ENCODE measurements at places on chromosomes 4 and X.

GRCh38 chrX:14017399-14017798 is 12.3 kb downstream of the GEMIN8 start:
- DNase-seq: no peak

GRCh38 chr4:122512430-122512829 is 55.9 kb upstream of the IL2 start:
- no peak for DNase-seq

GRCh38 chr4:47744253-47744652 is 93.6 kb downstream of the CORIN start:
- DNase-seq: no peak

- DNase-seq: peak; percentile 8
These were observed 121.9 kb downstream of the BEND2 start for GRCh38 chrX:18098763-18099162.

GRCh38 chr4:10587697-10588096 is 96.9 kb downstream of the CLNK start:
- DNase-seq: no peak

GRCh38 chr4:96120206-96120605 is 280.3 kb downstream of the PDHA2 start:
- DNase-seq: no peak

GRCh38 chr4:108216510-108216909 is 47.8 kb upstream of the LEF1 start:
- no peak for DNase-seq

GRCh38 chrX:66876776-66877175 is 237.9 kb upstream of the EDA2R start:
- DNase-seq: no peak

DNA sequence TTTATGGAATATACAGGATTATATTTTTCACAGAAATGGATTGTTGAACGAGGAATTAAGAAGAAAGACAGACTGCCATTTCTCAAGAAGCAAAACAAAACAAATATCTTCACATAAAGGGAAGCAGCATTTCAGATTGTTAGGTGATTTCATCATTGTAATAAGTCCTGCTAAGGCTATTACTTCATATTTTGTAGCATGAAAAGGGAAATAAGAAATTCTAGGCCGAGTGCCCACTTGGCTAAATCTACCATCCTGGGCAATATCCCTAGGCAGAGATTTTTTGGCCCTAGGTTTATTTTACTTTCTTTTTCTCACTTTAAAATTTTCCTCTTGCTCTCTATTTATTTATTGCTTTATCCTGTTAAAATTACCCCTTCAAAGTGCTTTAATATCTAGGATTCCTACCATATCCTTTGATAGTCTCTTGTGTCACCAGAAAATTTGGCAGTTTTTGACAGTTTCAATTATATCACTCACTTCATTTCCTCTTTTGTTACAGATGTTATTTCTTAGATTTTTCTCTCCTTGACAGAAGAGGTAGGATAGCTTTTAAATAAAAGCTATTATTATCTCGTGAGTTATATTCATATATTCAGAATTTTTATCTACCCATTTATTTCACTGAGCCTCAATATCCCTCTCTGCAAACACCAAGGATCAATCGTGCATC is 142.3 kb downstream of the PDGFC start:
- no peak for DNase-seq

GRCh38 chrX:31934015-31934414 is 862.2 kb upstream of the FTHL17 start:
- DNase-seq: no peak

DNA sequence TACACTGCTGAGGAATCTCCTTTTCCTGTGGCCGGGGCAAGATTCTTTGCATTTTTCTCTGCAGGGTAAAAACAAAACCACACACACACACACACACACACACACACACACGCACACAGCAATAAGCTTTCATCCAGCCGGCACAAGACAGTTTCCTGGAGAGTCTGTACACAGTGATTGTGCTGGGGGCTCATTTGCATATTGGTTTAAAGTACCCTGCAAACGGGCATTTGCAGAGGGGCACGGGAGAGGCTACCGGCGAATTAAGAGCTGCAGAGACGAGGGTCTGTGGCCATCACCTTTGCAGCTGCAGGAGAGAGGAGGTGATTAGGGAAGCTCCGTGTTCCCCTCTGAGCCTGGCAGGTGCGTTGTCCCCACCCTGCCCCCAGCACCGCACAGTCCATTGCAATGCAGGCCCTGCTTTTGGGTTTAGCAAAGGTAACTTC is 219.9 kb downstream of the SHOX start:
- DNase-seq: no peak

DNA sequence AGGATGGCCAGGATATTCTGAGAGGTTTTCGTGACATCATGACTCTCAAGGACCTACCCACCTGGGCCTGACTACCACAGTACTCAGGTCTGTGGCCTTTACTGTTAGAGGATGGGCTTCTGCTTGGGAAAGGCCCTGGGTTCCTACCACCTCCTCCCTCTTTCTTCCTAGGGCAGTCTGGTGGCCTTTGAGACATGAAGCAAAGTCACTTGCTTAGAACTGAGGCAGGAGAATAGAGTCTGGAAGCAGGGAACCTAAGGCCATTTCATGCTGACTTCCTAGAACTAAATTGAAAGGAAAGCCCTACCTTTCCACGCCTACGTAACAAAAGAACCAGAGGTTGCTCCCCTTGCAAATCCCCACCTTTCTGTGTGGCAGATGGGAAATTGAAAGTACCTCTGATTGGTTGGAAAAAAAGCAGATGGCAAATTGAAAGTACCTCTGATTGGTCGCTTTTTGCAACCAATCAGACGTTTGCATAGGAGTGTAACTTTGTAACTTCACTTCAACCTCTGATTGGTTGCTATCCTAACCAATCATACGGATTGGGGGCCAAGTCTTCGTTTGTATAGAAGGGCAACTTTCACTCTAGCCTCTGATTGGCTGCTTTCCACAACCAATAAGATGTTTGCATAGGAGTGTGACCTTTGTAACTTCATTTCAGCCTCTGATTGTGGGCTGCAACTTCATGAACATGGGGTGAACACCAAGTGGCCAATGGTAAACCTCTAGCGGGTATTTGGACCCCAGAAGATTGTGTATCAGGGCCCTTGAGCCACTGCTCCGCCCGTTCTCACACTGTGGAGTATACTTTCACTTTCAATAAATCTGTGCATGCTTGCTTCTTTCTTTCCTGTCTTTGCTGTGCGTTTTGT is 9.9 kb upstream of the AKAP14 start:
- no peak for DNase-seq

All from anterior cingulate cortex (tissue), 58 donors.